ENCODE measurements at places on chromosomes 3 and 15.

- peak; percentile 54 for DNase-seq
Measured at GRCh38 chr3:38730281-38730680, 80.8 kb upstream of the SCN5A start.

- no peak for DNase-seq
Measured at GRCh38 chr3:174219738-174220137, 639.4 kb upstream of the NAALADL2 start.

DNA sequence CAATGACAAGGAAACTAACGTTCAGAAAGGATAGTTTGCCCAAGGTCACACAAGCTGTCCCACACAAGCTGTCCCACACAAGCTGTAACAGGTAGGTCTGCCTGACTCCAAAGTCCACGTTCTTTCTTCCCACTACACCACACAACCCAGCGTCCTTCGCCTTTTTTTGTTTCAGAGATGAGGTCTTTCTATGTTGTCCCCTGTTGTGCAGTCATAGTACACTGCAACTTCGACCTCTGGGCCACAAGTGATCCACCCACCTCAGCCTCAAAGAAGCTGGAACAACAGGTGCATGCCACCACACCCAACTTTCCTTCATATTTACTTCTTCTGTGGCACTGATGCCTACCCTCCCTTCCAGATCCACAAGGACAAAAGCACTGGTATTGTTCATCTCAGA, 21.4 kb downstream of the MB21D2 start:
- DNase-seq, result no peak

DNA sequence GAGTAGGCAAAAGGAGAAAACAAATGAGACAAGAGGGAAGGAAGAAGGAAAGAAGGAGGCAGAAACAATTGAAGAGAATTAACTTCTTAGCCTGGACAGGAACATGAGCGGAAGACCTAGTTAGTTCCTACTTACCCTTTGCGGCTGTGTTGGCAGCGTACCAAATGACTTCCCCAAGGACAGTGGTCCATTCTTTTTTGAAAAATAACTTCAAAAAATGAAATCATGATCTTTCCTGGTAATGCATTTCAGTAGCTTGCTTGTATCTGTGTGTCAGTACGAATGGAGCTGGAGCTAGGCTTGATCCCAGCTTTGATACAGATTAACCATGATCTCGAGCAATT, 41.5 kb upstream of the CFAP161 start:
- DNase-seq, result no peak

DNA sequence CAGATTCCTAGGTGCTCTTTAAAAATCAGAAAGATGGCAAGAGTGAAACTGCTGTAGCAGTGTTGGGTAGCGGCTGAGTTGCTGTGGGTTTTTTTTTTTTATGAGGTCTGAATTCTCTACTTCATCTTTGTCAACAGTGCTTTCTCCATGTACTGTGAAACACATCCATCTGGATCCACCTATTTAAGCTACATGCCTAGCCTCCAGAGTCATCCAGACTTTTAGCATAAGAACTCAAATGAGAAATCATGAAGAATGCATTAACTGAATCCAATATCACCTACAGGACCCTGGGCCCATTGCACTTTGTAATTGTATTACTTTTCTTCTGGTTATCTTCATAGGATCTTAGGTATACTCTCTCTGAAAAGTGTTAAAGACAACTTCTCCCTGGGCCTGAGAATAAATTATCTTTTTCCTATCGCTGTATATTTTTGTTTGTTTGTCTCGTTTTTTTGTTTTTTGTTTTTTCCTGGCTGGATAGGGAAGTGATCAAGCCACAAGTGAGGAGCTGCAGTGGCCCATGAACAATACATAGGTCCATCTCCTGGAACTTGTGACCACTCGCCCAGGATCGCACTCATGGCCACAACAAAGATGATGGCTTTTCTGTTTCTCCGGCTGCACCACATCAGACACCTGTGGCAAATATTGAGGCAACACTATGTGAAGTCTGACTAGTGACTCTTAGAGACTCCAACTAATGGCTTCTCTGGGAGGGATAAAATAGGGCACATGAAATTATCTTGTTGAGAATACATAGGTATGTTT, 609.9 kb upstream of the AGTR1 start:
- no peak for DNase-seq

DNA sequence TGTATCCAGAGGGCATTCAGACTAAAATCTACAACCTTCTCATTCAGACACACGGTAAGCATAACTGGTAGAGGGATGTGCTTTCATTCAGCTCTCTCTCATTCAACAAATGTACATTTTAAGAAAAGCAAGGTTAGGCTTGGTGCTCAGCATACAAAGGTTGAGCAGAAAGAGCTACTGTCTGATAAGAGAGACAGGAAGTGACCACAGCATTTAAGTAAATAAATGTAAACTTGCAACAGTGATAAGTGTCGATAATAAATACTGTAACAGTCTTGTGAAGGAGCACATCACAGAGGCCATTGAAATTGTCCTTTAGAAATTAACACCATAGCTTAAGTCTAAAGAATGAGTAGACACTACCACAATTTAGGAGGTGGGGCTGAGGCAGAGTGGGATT, 3.4 kb downstream of the CD96 start:
- no peak for DNase-seq

GRCh38 chr3:69750549-69750948, 11.3 kb downstream of the MITF start:
- peak; percentile 16 for DNase-seq

GRCh38 chr15:91946581-91947292, 93.2 kb downstream of the SLCO3A1 start:
- no peak for DNase-seq

DNA sequence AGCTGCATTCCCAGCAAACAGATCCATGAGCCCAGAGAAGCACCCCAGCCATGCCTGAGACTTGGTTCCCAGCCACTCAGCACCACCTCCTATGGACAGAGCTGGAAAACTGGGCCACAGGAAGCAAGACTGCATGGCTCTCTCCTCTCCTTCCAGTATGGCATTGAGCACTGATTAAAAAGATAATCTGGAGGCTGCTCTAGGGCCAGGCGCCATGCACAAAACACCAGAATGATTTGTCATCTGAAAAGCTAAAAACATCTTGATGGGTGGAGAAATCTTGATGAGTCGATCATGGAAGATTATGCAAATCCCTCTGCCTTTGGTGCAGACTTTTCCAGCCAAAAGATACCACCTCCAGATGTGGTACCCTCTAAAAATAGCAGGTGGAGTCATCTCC, 62.7 kb upstream of the MRPS22 start:
- peak; percentile 23 for DNase-seq

DNA sequence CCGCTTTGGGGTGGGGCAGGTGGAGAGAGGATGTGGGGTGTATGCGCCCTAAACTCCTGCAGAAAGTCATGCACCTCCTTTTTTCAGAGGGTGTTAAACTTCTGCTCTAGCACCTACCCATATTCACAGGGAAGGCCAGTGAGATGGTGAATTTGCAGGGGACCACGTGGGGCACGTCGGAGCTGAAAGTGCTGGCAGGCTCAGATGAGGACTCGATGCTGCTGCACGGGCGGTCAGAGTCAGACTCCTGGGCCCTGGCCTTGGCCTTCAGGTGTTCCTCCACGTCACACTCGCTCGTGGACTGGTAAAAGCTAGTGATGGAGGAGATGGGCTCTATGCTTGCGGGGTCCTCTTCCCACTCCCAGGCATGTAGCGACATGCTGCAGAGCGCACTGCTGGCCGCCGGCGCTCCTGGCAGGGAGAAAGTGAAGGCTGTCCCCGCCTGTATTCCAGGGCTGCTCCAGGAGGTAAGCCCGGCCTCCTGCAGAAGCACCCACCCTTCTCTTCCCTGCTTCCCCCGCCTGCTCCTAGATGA, 883 bp downstream of the CFAP92 start:
- DNase-seq, result peak; percentile 30

DNA sequence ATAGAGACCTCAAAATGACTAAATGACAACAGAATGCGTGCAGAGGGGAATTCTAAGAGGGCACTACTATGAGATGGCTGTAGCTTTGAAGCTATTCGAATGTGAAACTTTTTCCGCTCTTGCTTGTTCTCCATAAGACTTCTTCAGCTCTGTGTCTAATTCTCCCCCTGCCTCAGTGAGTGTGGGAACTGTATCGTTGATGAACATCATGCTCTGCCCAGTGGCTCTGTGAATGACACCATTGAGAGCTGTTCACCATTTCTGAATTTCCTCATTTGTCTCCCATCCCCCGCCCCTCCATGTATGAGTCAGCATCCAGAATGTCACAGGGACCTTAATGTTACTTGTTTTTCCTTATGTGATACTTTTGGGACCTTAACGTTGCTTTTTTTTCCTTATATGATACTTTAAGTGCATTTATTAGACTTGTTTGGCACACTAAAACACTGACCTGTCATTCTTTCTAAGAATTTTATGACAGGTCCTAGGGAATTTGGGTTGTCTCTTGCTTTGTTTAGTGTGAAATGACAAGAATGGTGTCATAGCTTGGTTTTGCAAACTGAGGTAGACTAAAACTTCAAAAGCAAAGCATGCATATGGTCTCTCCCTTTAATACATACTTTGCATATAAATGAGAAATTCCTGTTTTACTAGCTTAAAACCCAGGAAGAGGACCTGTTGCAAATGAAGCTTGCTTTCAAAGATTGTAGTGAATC, 99.6 kb downstream of the FNDC3B start:
- DNase-seq, result peak; percentile 71

- peak; percentile 74 for DNase-seq
Measured at GRCh38 chr3:131361464-131362421, 19.8 kb upstream of the NUDT16 start.

DNA sequence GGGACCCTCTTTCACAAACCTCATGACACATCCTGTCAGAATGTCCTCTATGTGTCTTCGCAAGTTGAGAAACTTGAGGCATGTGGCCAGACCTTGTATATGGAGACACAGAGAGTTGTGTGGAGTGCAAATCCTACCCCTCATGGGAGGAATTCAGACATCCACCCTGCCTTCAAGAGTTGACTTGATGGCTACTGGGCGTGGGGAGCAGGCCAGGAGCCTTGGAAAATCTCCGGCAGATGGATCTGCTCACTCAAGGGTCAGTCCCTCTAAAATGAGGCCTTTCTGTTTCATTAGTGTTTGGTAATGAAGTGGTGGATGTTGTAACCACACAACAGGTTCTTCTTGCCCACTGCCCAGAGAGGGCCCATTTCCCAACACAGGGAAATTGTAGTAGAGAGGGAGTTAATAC, 79.0 kb downstream of the ASB7 start:
- DNase-seq, result peak; percentile 20

DNA sequence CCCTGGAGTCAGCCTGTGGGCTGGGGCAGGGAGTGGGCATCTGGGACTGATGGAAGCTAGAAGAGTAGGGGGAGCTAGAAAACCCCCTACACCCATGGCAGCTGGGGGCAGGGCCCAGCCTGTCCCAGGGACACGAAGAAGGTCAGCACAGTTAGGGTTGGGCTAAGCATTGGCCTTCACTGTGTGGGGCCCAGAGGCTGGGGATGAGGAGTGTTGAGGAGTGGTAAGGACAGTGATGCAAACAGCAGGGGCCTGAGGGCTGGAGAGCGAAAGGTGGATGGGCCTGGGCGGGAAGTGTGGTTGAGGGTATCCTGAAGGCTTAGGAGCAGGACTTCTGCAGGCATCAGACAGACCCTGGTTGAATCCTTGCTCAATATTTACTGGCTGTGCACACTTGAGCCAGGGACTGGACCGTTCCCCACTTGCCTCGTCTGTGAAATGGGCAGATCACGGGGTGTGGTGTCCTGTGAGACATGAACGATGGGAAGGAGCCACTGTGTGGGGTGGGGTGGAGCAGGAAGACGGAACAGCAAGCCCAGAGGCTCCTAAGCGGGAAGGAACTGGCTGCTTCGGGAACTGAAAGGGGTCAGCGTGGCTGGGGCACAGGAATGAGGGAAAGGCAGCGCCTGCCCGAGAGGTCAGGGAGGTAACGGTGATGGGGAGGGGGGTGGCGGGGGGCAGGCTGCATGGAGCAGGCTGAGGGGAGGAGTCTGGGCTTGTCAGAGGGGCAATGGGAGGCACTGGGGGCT, 7.3 kb downstream of the PRKCD start:
- no peak for DNase-seq

DNA sequence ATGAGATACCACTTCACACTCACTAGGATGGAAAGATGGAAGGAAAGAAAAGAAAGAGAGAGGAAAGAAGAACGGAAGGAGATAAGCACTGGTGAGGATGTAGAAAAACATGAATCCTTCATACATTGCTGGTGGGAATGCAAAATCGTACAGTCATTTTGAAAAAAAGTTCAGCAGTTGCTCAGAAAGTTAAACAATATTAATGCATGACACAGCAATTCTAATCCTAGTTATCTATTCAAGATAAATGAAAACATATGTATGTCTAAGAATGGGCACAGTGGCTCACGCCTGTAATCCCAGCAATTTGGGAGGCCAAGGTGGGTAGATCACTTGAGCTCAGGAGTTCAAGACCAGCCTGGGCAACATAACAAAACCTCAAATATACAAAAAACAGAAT, 59.1 kb downstream of the SENP7 start:
- DNase-seq, result no peak

GRCh38 chr3:57158813-57159738, 6.1 kb downstream of the IL17RD start:
- DNase-seq, result no peak

GRCh38 chr3:100600181-100601042, 9.0 kb upstream of the ADGRG7 start:
- peak; percentile 100 for DNase-seq

DNA sequence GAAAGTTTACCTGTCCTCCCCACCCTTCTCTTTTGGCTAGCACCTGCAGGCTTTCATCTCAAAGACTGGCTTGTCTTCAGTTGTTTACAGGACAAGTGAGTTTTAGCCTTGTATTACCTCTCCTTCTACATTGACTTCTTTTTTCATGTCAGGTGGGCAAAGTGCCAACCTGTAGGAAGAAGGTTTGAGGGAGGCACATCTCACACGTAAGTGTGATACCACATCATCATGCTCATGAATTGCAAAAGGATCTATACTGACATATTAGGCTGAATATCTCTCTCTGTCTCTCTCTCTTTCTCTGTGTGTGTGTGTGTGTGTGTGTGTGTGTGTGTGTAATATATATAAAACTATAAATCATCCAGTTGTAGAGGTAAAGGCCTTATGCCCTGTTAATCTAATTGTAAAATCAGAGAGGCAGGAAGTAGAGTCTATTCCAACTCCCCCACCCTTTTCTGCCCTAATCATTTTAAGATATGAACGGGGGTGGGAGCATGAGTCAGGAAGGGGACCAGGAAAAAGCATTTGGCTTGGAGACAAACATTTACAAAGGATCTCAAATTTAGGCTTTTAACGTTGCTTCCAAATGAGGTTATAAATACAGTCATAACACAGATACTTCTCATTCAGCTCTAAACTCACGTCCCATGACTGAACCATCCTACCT, 107.0 kb upstream of the PFN2 start:
- no peak for DNase-seq

DNA sequence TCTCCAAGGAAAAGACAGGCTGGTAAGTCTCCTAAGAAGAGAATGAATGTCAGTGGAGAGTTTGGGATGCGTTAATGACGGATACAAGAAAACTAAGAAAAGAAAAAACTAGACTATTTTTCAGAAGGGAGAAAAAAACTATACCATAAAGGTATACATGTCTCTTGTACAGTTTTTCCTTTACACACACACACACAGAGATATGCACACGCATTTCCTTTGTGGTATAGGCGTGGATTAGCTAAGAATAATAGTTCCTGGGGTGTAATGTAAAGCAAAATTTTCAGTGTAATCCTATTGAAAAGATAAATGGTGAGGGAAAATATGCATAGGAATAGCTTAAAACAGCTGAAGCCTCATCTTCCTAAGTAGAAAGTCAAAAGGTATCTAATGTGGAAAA, 36.3 kb downstream of the GABPB1 start:
- no peak for DNase-seq
